NCI-H69 (cell line): ENCODE measurements at places on chromosomes 5 and 9.

- peak; percentile 11 for DNase-seq
These were observed 76.3 kb downstream of the MUSK start for GRCh38 chr9:110744715-110745384.

DNA sequence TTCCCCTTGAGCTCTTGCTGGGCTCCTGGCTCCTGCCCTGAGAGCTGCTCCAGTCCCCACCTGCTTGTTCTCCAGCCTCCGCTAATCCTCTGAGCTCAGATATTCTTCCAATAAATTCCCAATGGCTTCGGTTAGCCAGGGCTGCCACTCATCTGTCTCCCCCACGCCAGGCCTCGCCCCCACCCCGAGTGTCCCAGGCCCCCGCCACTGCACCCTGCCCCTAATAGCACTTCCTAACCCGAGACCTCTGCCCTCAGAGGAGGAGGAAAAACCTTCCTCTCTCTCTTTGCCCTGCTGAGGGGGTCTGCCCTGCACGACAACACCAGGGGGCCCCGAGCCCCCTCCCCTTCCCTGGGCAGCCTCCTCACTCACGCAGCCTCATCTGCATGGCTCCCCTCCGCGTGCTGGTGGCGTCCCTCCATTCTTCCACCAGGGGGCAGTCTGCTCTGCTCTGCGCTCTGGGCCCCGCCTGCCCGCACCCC lies 5.4 kb upstream of the LCN15 start:
- peak; percentile 50 for DNase-seq

DNA sequence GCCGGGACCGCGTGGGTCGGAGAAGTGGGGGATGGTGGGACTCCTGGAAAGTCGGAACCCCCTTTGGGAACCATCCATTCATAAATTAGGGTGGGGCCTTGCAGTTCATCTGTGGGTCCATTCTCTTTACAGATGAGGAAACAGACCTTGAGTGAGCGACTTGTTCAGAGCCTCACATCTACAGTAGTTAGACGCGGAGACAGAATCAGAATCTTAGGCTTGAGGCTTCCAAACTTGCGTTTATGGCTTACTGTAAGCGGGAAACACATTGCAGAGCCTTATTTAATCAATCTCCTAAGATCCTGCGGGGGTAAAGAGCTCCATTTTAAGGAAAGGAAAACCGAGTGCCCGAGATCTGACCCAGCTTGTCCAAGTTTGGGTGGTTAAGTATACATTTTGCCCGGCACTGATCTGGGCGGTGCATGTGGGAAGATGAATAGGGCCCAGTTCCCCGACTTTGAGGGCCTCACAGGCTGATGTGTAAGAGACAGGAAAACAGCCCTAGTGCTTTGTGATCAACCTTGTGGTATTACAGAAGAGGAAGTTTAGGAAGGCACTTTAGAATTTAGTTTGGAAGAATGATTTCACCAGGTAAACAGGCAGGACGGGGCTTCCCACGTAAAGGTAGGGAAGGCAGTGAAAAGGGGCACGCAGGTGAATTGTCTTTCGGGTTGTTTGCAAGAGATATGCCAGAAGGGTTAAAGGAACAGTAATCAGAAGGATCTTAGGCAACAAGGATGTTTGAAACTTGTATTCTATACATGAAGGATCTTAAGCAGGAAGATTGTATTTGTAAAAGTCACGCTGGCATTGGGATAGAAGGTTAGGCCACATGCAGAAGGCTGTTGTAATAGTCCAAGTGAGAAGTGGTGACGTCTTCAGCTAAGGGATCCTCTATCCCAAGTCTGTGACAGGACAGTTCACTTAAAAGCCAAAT lies 744 bp downstream of the TARS1 start:
- DNase-seq = peak; percentile 69

GRCh38 chr5:654071-654778 lies 38.9 kb downstream of the TPPP start:
- no peak for DNase-seq

- peak; percentile 84 for DNase-seq
These were observed 592 bp downstream of the UBAP2 start for GRCh38 chr9:34047864-34048726.

DNA sequence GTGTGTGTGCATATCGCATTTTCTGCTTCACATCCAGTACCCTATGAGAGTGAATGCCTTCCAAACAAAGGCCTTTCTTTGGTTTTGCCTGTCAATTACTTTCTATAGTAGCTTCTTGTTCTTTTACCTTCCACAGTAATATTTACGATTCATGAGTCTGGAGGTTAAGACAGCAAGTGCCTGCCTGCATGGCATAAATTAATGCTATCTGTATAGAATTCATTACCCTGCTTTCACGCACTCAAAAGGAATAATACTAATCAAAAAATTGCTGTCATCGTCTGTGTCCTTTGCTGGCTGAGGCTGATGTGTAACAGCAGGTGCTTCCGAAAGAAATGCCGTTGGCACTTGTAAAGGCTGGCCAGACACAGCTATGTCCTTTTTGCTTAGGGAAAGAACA lies 1304.4 kb upstream of the CDH6 start:
- no peak for DNase-seq

- no peak for DNase-seq
These were observed 70.1 kb downstream of the RGS3 start for GRCh38 chr9:113533335-113534225.

DNA sequence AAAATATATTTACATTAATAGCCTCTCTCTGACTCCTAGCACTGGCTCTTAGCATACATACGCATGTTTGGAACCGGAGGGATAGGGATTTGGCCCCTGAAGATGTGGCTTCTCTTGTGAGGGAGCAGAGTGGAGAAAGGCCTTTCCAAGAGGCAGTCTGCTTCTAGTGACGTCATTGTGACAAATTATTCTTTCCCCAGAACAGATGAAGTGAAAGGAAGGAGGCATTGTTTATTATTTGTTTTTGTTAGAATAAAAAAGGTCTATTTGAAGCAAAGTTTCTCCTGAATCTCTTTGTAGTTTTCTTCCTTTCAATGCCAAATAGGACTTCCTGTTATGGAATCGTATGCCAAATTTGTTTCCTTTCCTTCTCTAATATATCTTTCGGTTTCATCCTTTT lies 361.6 kb downstream of the ICE1 start:
- DNase-seq = no peak

- DNase-seq = no peak
These were observed 382 bp upstream of the CDKN2B start for GRCh38 chr9:22009506-22009867.

DNA sequence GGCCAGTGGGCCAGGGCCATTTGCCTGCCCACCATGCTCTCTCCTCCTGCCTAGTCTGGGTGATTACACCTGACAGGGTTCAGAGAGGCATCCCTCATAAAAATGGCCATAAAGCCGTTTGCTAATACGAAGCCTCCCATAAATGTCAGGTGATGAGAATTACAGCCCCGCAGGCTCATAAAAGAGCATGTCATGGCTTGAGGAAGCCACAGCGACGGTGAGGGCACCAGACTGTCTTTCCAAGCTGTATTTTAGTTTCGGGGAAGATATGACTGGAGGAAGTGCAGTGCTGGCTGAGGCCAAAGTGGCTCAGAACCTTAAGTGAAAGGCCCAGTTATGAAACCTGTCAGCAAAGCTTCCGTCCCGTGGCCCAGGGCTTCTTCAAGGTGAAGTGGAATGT lies 18.5 kb upstream of the TCERG1 start:
- peak; percentile 71 for DNase-seq

GRCh38 chr5:135216471-135217343 lies 182.3 kb downstream of the MACROH2A1 start:
- DNase-seq = no peak

GRCh38 chr5:633501-633955 lies 21.4 kb downstream of the CEP72 start:
- DNase-seq = no peak

DNA sequence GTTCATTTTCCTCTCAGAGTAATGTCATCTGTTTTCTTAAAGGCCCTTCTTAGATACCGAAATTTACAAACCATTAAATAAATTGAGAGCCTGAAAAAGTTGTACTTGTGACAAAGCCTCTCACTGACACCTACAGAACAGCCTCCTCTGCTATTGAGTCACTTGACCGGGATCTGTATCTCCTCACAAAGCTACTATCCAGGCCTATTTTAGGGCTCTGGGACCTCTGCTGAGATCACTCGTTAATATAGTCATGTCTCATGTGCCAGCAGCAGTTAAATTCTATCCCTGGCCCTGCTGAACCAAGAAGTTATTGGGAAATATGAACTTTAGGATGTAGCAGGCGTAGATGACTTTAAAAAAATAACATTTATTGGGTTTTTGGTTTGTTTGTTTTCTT lies 31.1 kb downstream of the FBXO38 start:
- DNase-seq = no peak

DNA sequence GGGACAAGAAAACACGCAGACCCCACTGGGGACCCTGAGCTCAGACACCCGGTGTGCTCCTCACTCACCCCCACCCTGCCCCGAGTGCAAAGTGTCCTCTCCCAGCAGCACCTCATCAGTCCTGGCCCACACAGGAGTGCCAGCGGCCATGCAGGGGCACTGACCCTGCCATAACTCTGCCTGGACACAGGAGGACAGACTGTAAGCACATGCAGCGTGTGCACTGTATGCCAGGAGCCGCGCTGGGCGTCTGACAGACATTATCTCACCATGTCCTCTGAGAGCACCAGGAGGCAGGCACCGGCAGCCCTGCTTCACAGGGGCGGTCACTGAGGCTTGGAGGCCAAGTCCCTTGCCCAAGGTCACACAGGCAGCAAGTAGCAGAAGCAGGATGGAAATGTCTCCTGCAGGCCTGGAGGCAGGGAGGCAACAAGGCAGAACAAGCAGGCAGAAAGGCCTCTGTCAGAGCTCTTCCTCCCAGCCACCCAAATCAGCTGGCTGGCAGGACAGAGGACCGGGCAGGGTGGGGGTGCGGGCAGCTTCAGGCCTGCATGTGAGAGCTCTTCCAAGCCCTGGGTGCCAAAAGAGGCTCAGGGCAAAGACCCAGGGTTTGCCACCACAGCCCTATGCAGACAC lies 8.4 kb downstream of the EEIG1 start:
- peak; percentile 40 for DNase-seq

- no peak for DNase-seq
These were observed 38.4 kb downstream of the ZFAND5 start for GRCh38 chr9:72326641-72327040.
